ENCODE measurements at places on chromosomes 6 and 20.

DNA sequence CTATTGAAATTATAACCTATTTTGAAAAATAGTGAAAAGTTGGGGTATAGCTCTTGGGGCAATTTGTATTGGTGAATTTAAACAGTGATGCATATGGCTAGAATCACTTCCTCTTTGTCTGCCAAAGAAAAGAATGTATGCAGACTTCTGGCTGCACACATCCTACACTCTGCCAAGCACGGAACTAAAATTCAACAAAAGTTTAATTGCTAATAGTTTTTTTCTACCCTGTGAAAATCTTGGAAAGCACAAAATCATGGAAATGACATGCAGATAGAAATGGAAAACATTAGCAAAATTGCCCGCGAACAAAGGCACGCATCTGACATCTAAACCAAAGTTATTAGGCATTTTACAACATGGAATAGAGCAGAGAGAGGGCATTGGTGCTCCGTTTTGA lies 106.4 kb upstream of the PDE10A start:
- no peak for DNase-seq

DNA sequence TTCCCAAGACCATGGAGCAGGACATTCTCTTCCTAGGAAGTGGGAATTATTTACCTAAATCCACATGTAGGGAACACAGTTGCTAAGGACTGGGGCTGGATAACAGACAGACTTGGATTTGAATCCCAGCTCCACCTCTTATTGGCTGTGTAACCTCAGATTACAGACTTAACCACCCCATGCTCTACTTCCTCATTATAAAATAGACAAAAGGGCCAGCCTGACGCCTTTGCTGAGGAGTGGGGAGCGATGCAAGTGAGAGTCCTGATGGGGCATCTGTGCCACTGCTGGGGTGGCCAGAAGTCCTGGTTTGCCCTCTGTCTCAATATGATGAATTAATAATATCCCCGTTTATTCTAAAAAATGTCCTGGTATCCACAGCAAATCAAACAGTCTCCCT lies 46.8 kb downstream of the SPATA2 start:
- DNase-seq = no peak

GRCh38 chr6:4069199-4069598 lies 9.7 kb downstream of the FAM217A start:
- DNase-seq = no peak

DNA sequence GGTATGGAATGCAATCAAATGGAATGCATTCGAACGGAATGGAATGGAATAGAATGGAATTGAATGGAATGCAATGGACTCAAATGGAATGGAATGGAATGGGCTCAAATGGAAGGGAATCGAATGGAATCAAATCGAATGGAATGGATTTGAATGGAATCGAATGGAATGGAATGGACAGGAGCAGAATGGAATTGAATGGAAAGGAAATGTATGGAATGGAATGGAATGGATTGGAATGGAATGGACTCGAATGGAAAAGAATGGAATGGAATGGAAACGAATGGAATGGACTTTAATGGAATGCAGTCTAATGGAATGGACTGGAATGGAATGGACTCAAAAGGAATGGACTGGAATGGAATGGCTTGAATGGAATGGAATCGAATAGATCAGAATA lies 18.3 kb upstream of the DEFB115 start:
- no peak for DNase-seq

DNA sequence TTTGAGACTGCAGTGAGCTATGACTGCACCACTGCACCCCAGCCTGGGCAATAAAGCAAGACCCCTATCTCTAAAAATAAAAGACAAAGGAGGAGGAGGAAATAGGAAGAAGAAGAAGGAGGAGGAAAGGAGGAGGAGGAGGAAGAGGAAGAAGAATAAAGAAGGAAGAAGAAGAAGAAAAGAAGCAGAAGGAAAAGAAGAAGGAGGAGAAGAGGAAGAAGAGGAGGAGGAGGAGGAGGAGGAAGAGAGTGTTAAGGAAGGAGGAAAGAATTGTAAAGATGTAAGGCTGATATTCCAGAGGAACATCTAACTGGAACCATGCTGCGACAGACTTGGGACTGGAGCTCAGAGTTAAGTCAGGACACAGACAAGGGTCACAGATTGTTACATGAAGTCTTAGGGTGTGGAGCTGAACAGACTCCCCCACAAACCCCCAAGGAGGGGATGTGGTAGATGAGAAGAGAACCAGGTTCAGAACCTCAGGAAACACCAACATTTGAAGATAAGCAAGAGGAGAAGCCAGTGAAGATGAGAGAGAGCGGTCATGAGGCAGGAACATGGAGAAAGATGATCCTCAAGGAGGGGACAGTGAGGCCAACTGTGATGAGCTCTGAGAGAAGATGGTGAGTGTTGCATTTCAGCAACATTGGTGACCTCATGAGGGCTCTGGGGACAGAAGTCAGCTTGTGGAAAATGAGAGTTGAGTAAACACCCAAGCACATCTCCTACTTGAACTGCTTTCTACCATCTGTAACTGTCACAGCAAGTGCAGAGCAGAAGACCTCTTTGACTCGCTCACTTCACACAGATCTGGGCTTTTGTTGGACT lies 118.2 kb downstream of the CD164 start:
- no peak for DNase-seq

DNA sequence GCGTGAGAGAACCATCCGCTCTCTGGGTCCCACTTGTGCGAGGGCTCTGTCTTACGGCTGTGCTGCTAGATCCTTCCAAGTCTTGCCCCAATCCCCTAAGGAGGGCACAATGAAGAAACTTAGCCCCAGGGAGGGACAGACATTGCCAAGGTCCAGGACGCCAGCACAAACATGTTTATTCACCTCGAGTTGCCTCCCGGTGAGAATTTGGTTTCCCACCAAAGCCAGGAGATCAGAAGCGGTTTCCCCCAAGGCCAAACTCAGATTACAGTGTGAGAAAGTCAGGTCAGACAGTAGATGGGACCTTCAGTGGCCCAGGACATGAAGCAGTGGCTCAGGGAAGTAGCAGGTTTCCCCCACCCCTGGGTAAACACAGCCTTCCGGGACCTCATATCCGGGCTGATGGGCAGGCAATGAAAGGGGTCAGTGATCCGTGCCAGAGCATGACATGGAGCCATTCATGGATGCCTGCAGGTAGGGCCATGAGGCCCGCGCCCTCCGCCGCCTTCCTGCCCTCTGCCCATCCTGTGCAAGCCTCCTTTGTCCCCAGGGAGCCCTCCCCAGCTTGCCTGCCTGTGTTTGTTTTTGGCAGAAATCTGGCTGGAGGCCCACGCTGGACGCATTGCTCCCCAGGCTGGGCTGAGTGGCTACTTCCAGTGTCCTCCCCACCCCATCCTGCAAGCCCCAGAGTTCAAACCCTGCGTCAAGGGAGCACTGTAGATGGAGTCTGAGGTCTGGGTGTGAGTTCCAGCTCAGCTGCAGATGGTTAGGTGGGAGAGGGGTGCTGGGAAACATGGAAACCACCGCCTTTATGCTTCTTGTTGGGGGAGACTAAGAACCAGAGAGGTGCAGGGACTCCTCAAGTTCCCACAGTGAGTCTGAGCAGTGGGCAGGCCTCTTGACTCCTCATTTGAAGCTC lies 2.0 kb downstream of the BPIFB2 start:
- no peak for DNase-seq

Data from activated T-cell treated with anti-CD3 and anti-CD28 coated beads, Interleukin-2, amount 50 U/mL, for 24 hours (primary cell).